ENCODE measurements at places on chromosomes 12 and 14. TPM values are rescaled to one million over a fixed set of nuclear protein-coding genes. Genes with fewer than 3 reads are reported as not detected.

The IL23A gene
- total RNA-seq, result 0.27 TPM

DNA sequence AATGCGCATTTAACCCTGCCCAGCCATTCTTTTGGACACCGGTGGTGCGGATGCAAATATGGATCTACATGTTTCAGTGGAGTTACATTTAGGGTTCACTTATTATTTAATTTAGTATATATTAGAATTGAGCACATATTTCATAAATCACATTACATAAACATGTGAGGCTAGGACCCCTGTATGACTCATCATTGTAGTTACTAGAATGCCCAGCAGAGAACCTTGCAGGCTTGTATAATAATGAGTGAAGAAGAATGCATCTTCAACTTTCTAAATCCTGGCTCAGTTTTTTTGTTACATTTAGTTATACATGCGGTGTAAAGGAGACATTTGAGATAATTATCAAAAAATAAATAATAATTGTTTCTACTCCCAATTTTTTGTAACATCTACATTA is 369.0 kb downstream of the ATP23 start:
- no peak for DNase-seq

DNA sequence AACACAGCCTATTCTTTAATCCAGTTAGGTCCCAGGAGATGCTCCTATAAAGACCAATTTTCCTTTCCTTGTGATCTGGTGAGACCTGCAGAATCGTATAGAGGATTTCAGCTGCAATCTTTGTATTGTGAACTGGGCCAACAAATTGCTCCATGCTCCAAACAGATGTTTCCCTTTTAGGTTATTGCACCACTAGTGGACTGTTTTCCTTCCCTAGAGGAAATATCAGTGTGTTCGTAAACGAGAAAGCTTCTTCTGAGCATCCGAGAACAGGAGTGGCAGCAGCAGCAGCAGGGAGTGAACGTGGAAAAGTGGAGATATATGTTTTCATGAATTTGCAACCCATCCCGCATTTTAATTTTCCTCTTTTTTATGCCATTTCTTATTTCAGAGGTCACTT is 344.1 kb upstream of the PDE3A start:
- no peak for DNase-seq

GRCh38 chr12:92504594-92504981 is 198.2 kb upstream of the PLEKHG7 start:
- peak; percentile 38 for DNase-seq

GRCh38 chr14:72559669-72560255 is 334.1 kb downstream of the DPF3 start:
- no peak for DNase-seq

DNA sequence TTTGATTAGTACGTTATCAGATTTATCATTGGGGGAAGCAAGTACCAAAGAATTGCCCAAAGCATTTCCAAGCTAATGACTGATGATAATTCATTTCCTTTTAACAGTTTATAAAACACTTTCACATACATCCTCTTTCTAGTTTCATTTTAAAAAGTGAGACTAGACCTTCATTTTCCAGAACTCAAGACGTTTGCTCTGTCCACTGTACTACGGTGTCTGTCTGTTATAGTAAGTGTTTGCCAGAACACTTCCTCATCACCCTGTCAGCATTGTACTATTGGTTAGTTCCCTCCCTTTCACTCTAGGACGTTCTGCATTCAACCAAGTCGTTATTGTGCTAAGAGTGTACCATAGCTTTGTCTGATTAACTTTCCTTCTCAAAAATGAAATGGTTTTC is 81.7 kb upstream of the TMEM263 start:
- no peak for DNase-seq
